ENCODE measurements at places on chromosomes 3 and 15. TPM values are rescaled to one million over a fixed set of nuclear protein-coding genes. Genes with fewer than 3 reads are reported as not detected.

The OR5K2 gene
- not detected for total RNA-seq

The LYZL4 gene
- total RNA-seq = not detected

The GHRL gene
- not detected for total RNA-seq

The ZNF860 gene
- 8.1 TPM for total RNA-seq

The LRRC31 gene
- total RNA-seq = not detected

The KLF13 gene
- 14.2 TPM for total RNA-seq

The GOLGA8J gene
- total RNA-seq = not detected

The CMTM8 gene
- total RNA-seq = 3.1 TPM

The GABRR3 gene
- not detected for total RNA-seq

The HES1 gene
- total RNA-seq = 3.3 TPM

The GOLGA8Q gene
- not detected for total RNA-seq

The PRC1 gene
- total RNA-seq = 138 TPM

The ATP2B2 gene
- not detected for total RNA-seq

The ZBBX gene
- total RNA-seq = not detected

The CEP70 gene
- 35.3 TPM for total RNA-seq

The ALDH1A3 gene
- not detected for total RNA-seq

The BFSP2 gene
- total RNA-seq = not detected

The RBMS3 gene
- 2.3 TPM for total RNA-seq

The SI gene
- not detected for total RNA-seq

The C3orf33 gene
- 1.8 TPM for total RNA-seq

The TSEN2 gene
- total RNA-seq = 32.0 TPM

The PLXNB1 gene
- 10.7 TPM for total RNA-seq

The KLHL40 gene
- total RNA-seq = not detected

The ARHGEF3 gene
- total RNA-seq = 12.7 TPM

The FMN1 gene
- not detected for total RNA-seq

The CPN2 gene
- total RNA-seq = not detected

The PTPRG gene
- total RNA-seq = 1.4 TPM

The ECE2 gene
- not detected for total RNA-seq

The TNFSF10 gene
- not detected for total RNA-seq

The CIB1 gene
- total RNA-seq = 82.0 TPM

The TATDN2 gene
- total RNA-seq = 22.1 TPM

The GHSR gene
- total RNA-seq = not detected

The TGM4 gene
- not detected for total RNA-seq

The RASGRP1 gene
- not detected for total RNA-seq

The B2M gene
- total RNA-seq = 997 TPM

The ARGFX gene
- total RNA-seq = not detected

All from G401 (cell line).